ENCODE measurements at places on chromosomes 5 and 9.

GRCh38 chr5:164721116-164721515 is 1215.7 kb downstream of the MAT2B start:
- no peak for DNase-seq

GRCh38 chr5:153504726-153505125 is 14.3 kb downstream of the GRIA1 start:
- DNase-seq: no peak

GRCh38 chr9:109542922-109543321 is 44.8 kb upstream of the PTPN3 start:
- no peak for DNase-seq

DNA sequence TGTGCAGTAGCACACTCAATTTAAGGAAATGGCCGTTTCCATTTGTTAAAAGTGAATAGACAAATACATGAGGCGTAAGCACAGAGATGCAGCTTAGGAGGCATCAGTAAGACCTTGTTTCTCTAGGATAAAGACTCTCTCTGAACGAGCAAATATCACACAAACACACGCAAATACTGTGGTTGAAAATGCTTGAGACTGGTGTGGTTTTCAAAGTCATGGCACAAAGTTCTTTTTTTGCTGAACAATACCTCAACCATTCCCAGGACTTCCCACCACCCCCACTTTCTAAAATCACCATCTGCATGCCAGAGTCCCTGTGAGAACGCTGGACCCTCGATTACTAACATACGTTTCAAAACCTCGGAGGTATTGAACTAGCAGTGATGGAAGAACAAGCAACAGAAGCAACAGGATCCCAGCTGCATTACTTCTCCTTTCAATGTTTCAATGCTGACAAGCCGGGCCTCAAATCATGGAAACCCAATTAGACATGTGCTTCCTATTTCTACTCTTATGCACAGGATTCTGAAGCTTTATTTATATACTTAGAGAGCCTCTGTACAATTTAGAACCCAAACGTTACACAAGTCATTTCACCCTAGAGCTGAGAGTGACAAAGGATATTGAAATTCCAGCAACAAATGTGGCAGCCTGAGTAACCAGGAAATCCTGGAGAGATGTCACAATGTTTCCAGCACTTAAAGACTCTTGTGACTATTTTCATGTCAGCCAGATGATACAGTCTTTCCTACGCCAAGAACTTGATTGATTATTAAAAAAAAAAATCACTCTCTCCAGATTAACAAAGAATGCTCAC is 63.9 kb downstream of the CDC14B start:
- DNase-seq: no peak
